ENCODE measurements at places on chromosomes 12 and 14.

GRCh38 chr14:52328276-52328675 is 14.2 kb downstream of the PTGER2 start:
- DNase-seq = no peak

DNA sequence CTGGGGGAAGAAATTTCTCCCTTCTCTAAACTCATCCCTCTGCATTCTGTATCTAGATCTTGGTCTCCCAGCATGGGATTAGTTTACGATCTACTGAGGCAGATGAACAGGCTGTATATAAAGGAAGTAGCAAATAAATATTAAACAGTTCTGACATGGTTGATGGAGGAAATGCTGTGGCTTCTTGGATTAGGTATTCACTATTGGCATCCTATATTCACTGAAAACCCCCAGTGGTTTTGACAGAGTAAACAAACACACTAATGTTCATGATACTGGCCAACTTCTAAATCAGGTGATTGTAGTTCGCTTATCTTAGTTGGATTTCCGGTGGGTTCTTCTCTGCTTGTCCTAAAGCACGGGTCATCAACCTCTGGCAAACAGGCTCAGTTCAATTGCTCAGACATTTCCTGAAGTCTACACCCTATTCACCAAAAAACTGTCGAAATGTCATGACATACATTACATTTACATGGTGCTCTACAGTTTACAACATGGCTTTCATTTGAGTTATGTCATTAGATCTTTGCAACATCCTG is 433.9 kb downstream of the EGLN3 start:
- no peak for DNase-seq

DNA sequence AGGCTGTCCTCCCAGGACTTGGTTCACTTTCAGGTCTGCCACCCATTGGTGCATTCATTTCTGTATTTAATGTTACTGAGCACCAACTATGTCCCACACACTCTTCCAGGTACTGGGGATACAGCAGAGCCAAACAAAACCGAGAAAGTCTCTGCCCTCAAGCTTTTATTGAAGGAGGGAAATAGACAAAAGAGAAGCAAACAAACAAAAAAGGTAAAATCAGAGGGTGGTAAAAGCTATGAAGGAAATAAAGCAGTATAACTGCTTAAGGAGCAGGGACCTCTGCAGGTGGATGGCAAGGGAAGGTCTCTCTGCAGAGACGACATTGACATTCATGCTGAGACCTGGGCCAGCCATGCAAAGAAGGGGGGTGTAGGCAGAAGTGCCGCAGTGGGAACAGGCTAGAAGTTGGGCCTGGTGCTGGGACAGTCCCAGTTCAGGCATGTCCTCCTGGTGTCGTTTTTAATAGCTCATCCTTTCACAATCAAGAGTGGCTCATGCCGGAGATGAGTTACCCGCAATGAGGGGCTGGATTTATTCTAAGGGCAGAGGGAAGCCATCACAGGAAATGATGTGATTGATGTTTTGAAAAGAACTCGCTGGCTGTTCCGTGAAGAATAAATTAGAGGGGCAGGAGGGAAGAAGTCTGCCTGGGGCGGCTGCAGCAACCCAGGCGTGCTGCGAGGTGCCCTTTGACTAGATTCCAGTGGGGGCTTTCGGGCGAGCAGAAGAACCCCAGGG is 72.8 kb downstream of the IRF2BPL start:
- no peak for DNase-seq

GRCh38 chr14:88243946-88244345 is 79.1 kb downstream of the KCNK10 start:
- no peak for DNase-seq

GRCh38 chr14:105470350-105471296 is 4.0 kb upstream of the CRIP2 start:
- DNase-seq = no peak

GRCh38 chr12:1197264-1198018 is 206.4 kb downstream of the ERC1 start:
- DNase-seq = no peak

- no peak for DNase-seq
Measured at GRCh38 chr12:2650261-2651067, 144.3 kb upstream of the FKBP4 start.

DNA sequence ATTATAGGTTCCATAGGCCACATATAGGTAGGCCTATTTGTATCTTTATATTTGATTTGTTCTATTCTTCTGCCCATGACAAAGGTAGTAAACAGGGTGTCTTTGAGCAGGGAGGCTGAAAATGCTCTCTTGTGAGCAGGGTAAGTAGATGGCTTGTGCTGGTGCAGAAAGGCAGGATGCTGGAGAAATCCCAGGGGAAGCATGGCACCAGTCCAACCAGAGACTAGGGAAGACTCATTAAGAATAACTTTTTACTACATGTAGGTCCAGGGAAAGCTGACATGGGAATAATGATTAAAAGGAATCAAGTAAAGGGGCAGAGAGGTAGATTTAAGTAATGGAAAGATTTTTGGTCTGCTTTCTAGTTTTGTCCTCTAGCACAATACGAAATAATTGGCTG is 245.0 kb downstream of the RGS6 start:
- DNase-seq = no peak

GRCh38 chr14:40581264-40581663 is 1025.4 kb upstream of the LRFN5 start:
- DNase-seq = no peak

- no peak for DNase-seq
Measured at GRCh38 chr14:85195872-85196477, 334.0 kb upstream of the FLRT2 start.

DNA sequence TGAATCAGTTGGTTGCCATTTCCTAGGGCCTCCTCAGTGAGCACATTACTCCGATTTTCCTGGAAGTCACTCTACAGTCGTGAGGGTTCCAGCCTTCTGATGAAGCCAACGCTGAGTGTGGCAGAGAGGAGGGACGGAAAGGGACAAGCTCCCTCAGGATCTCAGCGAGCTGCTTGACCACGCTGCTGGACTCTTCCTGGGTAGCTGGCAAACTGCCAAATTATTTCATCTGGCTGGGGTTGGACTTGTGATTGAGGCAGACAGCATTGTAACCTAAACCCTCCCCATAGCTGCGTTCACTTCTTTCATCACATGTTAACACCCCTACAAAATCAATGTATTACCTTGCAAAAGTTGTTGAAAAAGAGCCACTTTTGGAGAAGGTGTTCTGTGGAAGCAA is 69.6 kb upstream of the CHST11 start:
- DNase-seq = no peak

DNA sequence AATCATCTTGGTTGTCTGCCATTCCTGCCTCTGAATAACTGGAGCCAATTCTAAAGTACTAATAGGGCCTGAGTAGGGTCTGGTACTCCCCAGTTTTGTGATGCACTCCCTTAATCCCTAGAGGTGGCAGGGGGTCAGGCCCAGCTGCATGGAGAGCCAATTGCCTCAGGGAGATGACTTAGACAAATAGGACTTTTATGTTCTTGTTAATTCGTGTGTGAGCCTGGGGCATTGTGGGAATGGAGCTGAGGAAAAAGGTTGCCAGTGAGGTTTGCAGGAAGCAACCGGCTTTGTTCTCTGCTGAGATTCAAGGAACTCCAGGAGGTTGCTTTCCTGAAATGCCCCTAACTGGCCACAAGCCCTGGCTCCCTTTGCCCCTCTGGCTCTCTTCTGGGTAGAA is 6.8 kb upstream of the DCD start:
- no peak for DNase-seq

GRCh38 chr14:68922201-68922621 is 56.9 kb downstream of the ACTN1 start:
- no peak for DNase-seq

- DNase-seq = no peak
Measured at GRCh38 chr12:14153803-14154202, 172.4 kb upstream of the GRIN2B start.

- no peak for DNase-seq
Measured at GRCh38 chr12:18851271-18851670, 113.4 kb downstream of the CAPZA3 start.

DNA sequence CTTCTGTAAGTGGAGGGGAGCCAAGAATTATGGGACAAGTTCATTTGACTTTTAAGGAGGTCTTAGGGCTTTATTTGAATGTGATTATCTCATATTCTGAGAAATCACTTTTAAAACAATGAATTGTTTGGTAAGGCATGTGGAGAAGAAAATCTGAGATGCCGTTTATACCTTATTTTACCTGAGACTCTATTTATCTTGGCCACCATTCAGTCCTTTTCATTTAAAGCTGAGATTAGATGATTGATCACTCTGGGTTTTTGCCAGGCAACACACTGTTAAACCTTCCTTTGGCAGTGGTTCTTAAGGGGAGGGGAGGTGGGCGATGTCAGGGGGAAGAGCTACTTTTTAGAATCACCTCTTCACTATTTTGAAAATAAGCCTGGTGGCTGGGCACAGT is 11.4 kb downstream of the CAND1 start:
- DNase-seq = no peak

GRCh38 chr12:57355734-57356133 is 75.1 kb downstream of the R3HDM2 start:
- no peak for DNase-seq

DNA sequence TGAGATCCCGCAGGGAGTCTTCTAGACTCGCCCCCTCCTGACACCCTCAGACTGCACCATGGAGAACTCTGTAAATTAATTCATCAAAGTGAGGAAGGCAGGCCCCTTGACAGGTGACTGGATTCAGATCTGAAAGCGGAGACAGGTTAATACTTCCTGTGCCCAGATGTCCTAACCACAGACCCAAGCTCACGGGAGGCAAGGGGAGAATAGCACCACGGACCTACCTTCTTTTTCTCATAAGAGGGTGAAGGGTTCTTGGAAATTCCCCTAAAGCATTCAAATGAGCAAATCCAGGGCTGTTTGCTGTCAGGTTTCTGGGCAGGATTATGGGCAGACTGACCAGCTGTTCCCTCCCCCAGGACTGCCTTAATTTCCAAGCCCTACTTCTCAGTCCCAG is 170.0 kb downstream of the ZFP36L1 start:
- no peak for DNase-seq

GRCh38 chr12:94594443-94594825 is 55.9 kb downstream of the TMCC3 start:
- DNase-seq = no peak

DNA sequence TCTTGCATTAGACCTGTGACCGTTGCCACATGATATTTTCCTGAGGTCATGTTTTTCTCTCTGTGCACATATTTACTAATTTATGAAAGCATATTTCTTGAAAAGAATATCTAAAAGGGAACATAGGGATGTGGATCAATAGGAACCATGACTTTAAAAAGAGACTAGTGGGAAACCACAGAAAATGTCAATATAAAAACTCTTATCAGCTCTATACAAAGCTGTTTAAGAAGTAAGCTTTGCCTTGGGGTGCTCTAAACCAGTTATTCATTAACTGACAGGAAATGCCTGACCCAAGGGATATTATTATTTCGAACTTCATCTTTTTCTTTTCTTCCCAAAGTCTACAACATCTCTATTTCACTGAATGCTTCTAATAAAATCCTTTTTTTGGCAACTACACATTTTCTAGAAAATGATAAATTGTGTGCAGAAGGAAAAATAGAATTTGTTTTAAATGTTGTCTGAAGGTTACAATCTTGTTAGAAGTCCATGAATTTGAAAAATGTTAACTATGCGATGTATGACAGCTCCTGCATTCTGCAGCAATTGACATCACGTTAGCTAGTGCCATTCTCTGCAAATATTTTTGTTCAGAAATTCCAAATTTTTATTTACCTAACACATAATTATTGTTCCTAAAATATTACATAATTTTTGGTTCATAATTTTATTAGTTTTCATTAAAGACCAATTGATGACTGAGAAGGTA is 345.0 kb downstream of the SLC16A7 start:
- DNase-seq = no peak

DNA sequence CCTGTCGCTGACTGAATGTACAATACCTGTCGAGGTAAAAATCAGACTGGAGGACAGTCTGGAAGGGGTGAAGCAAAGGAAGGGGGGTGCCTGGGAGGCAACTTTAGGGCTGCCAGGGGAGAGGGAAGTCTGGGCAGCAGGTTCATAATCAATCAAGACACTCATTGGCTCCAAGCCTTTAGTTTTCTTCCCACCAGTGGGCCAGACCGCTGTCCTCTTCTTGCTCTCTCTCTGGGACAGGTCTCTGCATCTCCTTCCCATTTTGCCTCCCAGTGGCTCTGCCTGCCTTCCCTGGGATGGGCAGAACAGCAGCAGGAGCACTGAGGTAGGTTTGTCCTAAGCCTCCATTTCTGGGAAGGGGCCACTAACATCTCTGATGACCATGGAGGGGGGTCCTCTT is 206.5 kb downstream of the TTC8 start:
- DNase-seq = no peak

DNA sequence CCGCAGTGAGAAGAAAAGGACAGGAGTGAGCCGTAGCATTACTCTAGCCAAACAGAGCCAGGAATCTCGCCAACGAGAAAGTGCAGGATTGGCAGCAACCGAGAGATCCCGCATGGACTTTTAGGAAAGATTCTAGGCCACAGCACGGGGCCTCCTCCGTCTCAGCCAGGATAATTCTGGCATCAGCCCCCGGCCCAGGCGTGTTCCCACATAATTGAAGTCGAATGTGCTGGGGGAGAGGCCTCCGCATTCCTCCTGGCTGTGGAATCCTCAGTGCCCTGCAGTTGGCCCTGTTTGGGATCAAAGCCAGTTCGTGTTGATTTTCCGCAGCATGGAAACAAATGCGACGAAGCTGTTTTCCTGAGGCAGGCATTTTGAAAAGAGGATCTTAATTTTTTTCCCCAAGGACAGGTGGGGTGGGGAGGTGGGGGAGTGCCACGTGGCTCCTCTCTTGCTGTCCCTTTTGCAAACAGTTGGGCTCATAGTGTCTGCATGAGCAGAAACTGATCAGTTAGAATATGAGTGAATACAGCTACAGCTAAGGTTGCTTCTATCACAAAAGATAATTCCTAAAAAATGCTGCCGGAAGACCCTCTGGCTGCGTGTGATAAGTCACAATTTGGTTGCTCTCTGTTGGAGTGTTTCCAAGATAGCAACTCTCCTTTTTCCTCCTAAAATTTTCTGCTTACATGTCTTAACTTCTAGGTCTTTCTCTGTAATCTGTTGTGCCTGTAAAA is 37.3 kb upstream of the ATXN2 start:
- no peak for DNase-seq

GRCh38 chr12:115351514-115352077 is 667.6 kb upstream of the TBX3 start:
- DNase-seq = no peak

GRCh38 chr14:23356662-23357061 is 4.0 kb upstream of the SLC22A17 start:
- DNase-seq = no peak

GRCh38 chr12:87518481-87518880 is 510.7 kb downstream of the C12orf50 start:
- DNase-seq = no peak

- DNase-seq = no peak
Measured at GRCh38 chr14:101937926-101938767, 26.2 kb upstream of the DYNC1H1 start.

DNA sequence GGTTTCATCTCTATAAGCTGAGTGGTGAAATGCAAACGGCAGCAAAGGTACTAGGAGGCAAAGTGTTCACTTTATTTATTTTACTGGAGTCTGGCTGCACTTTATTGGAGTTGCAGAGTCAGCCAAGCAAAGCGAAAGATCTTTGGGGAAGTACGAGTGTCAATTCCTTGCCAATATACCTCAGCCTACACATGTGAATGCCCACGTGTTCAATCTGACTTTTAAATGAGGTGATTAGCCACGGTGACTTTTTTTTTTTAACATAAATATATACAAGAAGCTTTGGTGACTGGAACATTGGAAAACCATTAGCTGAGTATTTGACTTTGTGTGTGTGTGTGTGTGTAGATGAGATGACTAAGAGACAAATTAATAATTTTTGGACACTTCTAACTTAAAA is 178.8 kb downstream of the NTS start:
- no peak for DNase-seq
